ENCODE measurements at places on chromosomes 2 and 18.

- DNase-seq, result no peak
These were observed 53.6 kb downstream of the HK2 start for GRCh38 chr2:74887445-74887951.

DNA sequence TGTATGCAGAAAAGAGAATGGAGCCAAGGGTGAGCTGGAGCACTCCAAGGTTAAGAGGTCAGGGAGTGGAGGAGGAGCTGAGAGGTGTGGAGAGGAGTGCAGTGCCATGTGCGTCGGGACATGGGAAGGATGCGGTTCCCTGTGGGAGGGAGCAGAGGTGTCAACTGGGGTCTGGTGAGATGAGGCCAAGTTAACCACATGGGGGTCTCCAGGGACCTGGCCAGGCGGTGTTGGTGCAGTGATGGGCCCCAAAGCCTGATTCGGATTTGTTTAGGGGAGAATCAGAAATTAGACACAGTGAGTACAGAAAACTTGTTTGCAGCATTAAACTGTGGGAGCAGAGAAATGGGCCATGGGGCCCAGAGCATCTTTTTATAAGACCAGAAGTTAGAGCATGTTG, 210.5 kb downstream of the LDLRAD4 start:
- DNase-seq, result no peak

DNA sequence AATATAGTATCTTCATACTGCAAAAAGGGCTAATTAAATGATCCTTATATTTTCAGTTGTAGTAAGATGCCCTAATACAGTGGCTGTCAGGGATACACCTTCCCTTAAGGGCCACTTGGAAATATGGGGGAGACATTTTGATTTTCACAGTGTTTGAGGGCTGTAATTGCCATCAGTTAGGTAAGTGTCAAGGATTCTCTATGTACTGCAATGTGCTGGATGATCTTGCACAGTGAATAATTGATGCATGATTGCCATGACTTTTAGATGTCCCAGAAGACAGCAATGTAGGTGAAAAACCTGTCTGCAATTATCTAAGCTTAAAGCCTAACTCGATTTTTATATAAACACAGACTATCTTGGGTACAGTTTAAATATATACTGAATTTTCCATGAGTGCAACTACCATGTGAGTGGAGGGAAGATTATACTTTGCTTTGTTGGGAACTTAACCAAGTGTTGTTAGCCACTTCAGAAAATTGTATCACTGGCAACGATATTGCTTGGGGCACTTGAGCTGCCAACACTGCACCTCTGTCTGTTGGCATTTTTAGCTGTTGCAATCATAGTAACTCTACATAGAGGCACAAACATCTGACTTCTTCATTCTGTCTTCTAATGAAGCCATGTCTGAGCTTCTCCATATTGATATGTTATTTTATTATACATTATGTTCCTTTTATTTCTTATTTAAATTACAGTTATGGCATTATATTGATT, 45.2 kb downstream of the MAIP1 start:
- no peak for DNase-seq

- DNase-seq, result no peak
These were observed 86.8 kb upstream of the HS6ST1 start for GRCh38 chr2:128405467-128405900.

DNA sequence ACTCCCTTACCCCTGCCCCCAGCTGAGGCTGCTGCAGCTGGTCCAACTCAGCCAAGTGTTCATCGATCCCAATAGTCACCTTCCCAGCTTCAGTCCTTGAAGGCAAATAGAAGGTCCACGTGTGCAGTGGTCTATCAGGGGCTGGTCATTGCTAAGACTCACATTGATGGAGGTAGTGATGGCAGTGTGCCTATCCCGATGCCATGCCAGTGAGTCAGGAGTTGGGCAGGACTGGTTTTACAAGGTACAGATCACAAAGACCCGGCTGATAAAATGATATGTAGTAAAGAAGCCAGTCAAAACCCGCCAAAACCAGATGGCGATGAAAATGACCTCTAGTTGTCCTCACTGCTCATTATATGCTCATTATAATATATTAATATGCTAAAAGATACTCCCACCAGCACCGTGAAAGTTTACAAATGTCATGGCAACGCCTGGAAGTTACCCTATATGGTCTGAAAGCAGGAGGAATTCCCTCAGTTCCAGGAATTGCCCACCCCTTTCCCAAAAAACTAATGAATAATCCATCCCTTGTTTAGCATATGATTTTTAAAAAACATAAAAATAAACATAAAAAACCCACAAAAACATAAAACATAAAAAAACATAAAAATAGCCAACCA, 2.9 kb upstream of the C2orf80 start:
- DNase-seq, result no peak

All from stimulated activated CD8-positive, alpha-beta memory T cell treated with anti-CD3 and anti-CD28 coated beads, Interleukin-4, amount 100 ng/mL, for 4 hours (primary cell).